NCI-H524 (cell line): ENCODE measurements at places on chromosomes 11 and 22.

GRCh38 chr11:91538065-91538464, 686.6 kb upstream of the FAT3 start:
- no peak for DNase-seq

DNA sequence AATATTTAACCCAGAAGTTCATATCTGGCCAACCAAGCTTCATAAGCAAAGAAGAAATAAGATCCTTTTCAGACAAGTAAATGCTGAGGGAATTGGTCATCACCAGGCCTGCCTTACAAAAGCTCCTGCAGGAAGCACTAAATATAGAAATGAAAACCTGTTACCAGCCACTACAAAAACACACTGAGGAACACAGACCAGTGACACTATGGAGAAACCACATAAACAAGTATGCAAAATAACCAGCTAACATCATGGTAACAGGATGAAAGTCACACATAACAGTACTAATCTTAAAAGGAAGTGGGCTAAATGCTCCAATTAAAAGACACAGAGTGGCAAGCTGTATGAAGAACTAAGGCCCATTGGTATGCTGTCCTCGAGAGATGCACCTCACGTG, 311.4 kb downstream of the DYNC2H1 start:
- DNase-seq: no peak

DNA sequence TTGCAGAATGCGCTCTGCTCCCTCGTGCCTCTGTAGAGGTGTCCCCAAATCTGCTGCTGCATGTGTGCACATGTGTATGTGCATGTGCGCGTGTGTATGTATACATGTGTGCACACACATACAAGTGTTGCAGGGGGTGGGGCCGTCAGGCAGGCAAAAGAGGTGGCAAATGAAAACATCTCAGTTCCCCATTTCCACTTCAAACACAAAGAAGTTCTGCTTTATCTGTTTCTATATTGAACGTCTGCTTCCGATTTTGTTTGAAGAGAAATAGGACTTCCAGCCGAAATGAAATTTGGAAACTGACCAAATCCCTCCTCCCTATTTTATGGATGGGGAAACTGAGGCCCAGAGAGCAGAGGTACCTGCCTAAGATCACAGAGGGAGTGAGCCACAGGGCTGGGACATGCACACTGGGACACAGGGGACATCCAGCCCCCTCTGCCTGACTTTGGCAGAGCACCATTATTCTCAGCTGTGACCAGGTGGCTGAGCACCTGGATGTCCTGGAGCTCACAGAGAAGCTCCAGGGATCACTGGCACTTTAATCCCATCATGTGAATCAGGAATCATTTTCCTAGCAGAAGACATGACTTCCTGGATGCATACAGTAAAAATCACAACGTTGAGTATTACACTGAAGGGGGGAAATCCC, 41.2 kb upstream of the ALX4 start:
- peak; percentile 9 for DNase-seq

DNA sequence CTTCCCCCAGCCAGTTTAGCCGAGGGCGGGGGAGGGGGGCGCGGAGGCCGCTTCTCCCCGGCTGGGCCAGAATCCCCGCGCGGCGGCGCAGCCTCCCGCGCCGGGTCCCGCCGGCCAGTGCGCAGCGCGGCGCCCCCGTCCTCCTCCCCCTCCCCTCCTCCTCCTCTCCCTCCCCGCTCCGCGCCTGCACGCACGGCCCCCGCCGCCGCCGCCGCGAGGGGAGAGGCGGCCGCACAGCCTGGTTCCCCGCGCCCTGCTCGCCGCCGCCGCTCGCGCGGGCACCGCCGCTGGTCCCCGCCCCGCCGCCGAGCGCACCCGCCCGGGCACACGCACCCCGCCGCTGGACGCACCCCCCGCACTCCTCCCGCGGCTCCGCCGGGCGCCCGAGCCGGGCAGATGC, at the start of gene FLRT1:
Gene FLRT1, plus strand, starts transcription at position 356 of the 400 bp plus-strand sequence. CDS start 80,337 bp downstream, outside the sequence.
- DNase-seq: no peak

GRCh38 chr22:24578355-24579257, 14.3 kb downstream of the LRRC75B start:
- no peak for DNase-seq

- no peak for DNase-seq
Observed at GRCh38 chr11:96948066-96948465, 558.3 kb downstream of the JRKL start.

- peak; percentile 72 for DNase-seq
Observed at GRCh38 chr22:40024201-40025061, 29.7 kb downstream of the FAM83F start.

GRCh38 chr11:6354651-6355485, 34.6 kb upstream of the CAVIN3 start:
- DNase-seq: no peak

DNA sequence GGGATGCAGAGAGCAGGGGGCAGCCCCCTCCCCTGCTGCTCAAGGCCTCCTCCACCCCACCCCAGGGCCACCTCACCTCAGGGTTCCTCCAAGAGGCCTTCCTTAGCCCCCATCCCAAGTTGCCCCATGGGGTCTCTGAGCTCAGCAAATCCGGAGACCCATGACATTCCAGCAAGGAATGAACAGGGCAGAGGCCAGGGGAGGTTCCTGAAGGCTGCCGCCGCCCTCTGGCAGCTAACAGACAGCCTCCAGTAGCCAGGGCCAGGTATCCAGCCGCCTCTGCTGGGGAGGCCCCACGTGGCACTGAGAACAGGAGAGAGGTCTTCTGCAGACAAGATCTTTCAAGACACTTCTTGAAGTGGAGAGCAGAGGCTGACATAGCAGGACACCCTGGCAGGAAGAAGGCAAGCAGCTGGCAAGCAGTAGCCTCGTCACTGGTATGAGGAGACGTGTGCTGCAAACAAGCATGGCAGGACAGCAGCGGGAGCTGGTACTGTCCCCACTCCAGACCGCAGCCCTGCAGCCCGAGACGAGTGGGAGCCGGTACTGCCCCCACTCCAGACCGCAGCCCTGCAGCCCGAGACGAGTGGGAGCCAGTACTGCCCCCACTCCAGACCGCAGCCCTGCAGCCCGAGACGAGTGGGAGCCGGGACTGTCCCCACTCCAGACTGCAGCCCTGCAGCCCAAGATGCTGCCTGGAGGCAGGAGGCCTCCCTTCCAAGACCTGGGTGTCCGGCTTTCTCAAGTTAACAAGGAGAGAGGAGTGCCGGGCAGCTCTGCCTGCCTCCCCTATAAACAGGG, 190.6 kb downstream of the IGLL1 start:
- no peak for DNase-seq

DNA sequence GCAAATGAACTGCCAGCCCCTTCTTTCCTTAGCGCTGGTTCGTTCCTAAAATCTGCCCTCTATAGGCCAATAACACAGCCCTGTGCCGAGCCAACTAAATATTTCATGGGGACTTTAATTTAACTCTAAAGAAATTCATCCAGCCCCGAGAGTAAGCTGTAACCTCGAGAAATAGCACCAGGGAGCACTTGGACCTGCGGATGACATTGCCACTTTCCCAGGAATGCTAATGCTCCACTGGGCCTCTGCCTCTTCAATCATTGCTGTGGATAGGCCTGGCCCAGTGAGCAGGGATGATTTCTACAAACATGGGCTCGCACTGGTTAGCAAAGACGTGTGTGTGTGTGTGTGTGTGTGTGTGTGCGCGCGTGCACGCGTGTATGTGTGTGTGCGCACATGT, 95.3 kb upstream of the TBCEL start:
- DNase-seq: no peak

GRCh38 chr11:74318241-74318932, 6.9 kb upstream of the P4HA3 start:
- no peak for DNase-seq

DNA sequence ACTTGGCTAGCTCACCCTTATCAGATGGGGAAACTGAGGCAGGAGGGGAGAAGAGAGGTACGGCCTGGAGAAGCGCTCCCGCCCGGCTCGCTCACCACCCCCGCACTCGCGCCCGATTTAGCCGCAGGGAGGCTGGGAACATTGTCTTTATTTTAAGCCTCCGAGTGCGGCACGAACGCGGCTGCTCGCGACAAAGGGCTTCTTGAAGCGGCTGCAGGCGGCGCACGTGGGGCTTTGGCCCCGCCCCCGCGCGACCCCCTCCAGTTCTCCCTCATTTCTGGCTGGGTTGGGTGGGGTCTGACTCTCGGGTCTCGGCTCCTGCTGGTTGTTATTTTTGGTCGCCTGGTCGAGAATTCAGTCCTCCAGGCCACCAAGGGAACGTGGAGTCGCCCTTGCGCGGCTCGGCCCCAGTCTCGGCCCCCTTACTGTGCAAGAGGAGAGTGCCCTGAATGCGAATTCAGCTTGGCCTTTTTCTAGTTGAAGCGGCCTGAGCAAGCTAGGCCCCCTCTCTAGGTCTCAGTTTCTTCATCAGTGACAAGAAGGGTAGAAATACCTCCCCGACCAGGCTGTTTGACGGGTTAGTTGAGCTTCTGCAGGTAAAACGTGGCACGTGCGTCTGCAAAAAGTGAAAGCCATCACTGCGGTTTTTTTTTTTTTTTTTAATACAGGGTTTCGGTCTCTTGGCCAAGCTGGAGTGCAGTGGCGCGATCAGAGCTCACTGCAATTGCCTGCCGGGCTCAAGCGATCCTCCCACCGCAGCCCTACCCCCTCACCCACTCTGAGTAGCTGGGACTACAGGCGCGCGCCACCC, 2.6 kb upstream of the CHRM1 start:
- DNase-seq: no peak

GRCh38 chr11:5596607-5597201, at the start of gene TRIM6:
TRIM6 (plus strand) TSS chr11:5596637; CDS start chr11:5596898, 261 bp downstream.
- no peak for DNase-seq

DNA sequence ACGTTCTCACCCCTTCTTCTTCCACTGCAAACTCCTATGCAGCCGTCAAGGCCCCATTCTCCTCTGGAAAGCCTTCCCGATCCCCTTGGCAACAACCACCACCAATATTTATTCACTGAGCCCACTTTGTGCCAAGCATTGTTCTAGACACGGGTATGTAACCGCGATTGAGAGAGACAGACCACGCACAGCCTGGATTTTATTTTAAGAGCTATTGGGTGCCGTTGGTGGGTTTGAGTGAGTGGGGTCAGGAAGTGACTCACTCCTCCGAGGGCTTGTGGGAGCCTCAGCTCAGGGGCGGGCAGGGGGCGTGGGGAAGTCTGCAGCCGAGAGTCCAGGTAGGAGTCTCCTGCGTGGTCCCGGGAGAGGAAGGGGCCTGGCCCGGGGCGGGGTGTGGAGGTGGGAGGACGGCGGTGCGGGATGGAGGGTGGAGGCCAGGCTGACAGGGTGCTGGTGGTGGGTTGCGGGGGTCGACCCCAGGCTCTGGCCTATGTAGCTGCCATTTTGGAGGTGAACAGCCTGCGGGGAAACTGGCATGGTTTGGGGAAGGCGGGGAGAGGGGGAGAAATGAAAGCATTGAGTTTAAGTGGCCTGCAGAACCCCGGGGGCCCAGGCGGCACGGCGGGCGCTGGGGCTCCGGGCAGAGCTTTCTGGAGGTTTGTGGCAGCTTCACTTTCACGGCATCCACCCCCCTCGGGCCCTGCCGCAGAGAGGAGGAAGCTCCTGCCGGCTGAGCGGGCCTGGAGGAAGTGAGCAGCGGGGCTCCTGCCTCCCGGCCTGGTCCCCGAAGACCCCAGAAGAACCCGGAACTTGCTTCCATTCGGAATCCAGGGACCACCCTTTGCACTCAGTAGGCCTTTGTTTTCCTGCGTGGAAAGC, 547 bp downstream of the PARVG start:
- DNase-seq: no peak

- DNase-seq: no peak
Observed at GRCh38 chr11:132158696-132159095, 788.3 kb downstream of the NTM start.

DNA sequence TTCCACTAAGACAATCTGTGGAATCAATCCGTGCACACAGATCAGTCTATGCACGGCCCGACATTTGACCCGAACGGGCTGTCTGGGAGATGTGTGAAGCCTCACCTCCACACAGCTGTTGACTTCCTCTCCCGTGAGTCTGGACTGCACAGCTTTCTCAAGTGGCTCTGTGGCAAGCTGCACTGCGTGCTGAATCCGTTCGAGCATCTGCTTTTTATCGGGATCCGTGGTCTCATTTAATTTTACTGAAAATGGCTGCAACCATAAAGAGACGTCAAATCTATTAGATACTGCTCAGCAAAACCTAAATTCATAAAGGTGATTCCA, 19.3 kb downstream of the CARS1 start:
- peak; percentile 30 for DNase-seq

DNA sequence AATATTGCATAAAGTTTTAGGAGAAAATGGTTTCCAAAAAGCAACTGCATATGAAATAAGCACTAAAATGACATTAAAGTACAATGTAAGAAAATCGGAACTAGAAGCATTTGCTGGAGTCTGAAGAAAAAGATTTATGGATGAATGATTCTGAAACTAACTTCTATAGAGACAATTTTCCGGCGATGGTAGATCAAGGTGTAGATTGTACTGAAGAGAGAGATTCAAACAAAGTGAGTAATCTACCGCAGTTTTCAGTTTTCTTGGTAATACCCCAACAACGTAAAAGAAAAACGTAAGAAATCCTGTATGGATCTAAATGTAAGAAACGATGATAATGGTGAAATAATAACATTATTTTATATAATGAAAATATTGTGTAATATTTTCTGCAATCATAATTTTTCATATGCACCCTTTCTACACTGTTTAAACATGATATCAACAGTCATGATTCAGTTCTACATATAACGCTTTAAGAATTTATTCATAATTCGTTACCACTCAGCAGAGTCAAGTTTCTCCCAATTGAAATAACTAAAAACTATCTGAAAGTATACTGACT, 1.8 kb upstream of the CDPF1 start:
- no peak for DNase-seq

DNA sequence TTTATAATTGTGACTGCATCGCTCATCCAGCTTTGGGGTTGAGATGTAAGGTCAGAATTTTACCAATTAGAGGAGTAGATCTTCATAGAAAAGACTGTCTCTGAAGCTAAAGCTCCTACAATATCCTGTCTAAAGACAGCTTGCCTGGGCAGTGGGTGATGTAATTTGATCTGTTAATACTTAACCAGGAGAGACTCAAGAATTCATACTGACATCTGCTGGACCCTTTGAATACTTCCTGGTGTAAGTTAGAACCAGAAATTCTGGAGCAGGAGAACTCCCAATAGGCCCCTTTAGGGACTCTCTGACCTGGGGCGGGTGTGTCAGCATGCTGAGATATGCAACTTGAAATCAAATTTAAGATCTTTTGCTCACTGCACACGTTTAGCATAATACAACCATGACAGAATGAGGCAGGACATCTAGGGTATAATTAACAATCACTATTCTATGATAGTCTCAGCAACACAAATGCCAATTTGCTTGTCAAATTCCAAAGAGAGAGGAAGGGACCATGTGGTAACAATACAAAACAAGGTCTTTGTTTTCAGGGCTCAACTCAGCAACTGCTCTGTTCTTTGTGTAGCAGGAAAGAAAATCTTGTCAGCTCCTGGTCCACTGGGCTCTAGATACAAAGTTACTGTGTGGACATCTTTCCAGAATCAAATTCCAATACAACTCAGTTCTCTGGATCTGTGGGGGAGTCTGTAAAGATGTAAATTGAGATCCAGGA, 143.9 kb downstream of the INSC start:
- peak; percentile 63 for DNase-seq

DNA sequence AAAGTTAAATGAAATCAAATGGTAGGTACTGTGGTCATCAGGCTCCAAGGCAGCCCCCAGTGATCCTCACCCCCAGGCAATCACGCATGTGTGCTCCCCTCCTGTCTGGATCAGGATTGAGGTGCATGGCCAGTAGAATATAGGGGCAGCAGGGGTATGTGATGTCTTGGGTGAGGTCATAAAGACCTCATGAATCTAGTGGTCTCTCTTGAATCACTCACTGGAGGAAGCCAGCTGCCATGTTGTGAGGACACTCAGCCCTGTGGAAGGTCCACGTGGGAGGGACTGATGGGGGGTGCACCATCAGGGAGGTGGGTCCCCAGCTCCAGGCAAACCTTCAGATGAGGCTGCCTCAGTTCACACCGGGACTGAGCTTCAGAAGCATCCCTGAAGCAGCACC, 6.8 kb upstream of the IL17REL start:
- DNase-seq: no peak

- no peak for DNase-seq
Observed at GRCh38 chr11:103963648-103964047, 72.8 kb upstream of the DDI1 start.
